ENCODE measurements at places on chromosomes 7 and 10.

GRCh38 chr7:51295440-51296245 lies 21.0 kb downstream of the COBL start:
- DNase-seq: no peak

- DNase-seq: no peak
Measured at GRCh38 chr10:114770009-114770408, 51.6 kb upstream of the FHIP2A start.

DNA sequence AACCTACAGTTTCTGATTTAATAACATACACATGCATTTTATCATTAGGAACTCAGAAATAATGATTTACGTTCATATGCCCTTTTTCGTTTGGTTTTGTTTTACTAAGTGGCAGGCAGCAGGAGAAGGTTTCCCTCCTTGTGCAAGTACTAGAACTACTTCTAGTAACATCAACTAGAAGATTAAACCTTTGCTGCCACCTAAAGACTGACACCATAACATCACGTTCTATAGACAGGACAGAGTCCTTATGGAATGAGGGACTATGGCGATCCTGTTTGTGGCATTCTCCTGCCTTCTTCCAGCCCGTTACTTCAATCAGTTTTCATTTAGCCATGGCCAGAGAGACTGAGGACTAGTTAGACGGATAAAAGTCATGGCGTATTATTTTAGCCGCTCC lies 53.2 kb downstream of the GAD2 start:
- DNase-seq: no peak

DNA sequence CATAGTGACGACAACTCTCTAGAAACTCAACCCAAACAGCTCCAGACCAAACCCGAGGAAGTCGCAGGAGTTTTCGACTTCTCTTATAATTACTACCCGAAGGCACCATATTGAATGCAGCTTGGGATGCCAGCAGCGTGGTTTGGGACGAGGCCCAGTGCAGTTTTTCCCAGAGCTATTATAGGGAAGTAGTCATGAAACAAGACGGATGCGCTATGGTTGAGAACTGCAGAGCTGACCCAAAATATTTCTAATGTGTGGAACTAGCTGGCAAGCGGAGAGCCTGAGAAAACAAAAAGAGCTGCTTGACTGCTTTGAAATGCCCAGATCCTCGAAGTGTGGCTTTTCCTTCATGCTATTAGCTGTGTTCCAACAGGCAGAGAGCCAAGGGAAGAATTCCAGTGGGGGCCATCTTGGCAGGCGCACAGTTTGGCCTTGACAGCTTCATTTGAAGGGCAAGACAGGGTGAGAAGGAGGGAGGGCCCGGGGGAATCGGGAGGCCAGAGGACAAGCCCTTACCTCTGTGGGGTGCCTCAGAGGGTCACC lies 122.7 kb downstream of the CUL2 start:
- peak; percentile 42 for DNase-seq

DNA sequence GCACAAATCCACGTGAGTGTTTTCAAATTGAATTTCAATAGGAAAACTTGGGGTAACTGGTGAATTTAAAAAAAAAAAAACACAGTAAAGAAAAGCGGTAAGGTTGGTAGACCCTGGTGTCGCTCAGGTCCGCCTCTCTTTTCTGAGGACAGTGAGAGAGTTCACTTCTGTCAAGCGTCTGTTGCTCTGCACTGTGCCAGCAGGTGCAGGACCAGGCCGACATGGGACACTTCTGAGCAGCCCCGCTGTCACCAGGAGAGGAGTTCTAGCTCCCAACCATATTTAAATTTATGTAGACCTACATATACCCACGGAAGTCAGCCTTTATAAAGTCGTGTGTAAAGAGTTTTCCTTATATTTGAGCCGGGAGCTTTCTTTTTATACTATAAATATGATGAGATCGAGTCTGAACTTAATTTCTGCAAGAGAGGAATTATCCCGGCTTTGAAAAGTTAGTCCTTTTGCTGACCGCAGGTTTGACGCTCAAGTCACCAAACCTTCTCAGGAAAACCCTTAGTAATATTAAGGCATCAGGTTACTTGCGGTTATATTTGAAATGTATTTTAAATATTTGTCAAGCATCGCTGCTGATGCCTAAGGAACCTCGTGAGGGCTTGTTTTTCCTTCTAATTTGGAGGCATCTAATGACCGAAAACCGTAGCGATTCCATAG lies 531 bp downstream of the IKZF1 start:
- DNase-seq: no peak

GRCh38 chr7:69617364-69617763 lies 19.1 kb downstream of the AUTS2 start:
- DNase-seq: no peak

DNA sequence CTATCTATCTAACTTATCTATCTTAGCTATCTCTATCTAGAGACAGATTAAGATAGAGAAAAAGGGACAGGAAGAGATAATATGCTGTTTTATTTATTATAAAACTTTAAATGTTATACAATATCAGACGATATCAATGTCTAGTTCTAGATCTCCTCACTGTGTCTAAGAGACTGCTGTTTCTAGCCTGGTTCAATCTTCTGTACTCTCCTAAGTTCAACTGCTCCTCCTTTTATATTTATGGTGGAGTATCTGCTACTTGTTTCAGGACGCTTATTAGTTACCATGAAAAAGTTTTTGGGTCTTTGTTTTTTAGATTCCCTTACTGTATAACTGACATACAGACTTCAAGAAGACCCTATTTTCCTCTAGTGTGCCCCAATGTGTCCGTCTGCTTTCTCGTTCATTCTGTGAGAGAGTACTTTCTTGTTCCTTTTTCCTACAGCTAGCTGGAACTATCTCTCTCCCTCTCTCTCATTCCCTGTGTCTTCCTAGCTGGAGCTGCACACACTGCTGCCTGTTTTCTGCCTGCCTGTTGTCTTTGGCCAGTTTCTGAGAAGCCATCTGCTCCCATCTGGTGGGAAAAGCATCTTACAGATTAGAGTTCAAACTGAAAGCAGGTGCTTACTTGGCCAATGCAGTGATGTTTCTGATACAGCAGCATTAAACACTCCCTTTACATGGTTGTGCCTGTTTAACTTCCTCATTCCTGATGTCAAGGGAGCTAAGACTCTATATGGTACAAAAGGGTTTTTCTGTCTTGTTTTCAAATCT lies 49.4 kb upstream of the ARL4A start:
- no peak for DNase-seq

GRCh38 chr10:17410907-17411306 lies 43.5 kb downstream of the ST8SIA6 start:
- no peak for DNase-seq

DNA sequence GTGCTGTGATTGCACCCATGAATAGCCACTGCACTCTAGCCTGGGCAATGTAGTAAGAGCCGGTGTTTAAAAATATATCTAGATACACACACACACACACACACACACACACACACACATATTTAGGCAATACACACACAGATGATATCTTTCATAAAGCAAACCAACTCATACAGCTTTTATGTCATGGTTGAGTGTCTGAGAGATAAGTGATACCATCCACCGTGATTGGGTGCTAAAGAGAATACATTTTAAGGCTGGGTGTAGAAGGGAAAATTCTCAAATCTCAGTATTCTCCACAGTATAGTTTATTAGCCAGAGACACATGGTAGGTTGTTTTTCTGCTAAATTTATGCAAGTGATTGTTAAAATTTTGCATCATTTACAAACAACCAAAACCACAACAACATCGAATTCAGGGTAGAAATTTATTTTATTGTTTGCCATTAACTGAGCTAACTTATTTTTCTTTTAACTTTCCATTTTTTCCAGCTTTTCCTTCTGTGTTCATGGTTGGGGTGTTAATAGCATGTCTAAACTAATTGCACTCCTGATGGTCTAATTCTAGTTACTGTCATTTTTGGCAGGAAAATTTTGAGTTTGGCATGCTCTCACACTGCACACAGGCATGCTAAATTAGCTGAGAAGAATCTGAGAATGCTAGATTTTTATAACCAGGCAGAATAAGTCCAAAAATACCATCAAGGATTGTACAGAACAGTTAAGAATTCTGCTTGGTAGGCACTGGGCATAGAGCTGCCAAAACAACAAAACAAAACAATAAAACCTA lies 57.9 kb upstream of the SYPL1 start:
- DNase-seq: no peak

GRCh38 chr7:8084836-8085235 lies 116.2 kb downstream of the GLCCI1 start:
- DNase-seq: no peak

DNA sequence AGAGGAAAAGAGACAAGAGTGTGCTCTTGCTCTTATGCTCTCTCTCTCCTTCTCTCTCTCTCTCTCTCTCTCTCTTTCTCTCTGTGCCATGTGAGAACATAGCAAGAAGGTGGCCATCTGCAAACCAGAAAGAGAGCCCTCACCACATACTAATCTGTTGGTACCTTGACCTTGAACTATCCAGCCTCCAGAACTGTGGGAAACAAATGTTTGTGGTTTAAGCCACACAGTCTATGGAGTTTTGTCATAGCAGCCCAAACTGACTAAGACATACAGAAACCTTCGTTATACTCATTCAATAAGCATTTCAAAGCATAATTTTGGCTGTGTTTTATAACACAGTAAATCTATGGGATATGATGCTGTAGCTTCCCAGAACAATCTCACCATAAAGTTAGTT lies 56.4 kb upstream of the PLPP4 start:
- DNase-seq: no peak

GRCh38 chr10:17793823-17794644 lies 15.1 kb upstream of the MRC1 start:
- DNase-seq: no peak

GRCh38 chr10:124560377-124561105 lies 98.9 kb downstream of the LHPP start:
- DNase-seq: peak; percentile 92

GRCh38 chr7:6652446-6653011 lies 15.4 kb downstream of the ZNF316 start:
- no peak for DNase-seq

DNA sequence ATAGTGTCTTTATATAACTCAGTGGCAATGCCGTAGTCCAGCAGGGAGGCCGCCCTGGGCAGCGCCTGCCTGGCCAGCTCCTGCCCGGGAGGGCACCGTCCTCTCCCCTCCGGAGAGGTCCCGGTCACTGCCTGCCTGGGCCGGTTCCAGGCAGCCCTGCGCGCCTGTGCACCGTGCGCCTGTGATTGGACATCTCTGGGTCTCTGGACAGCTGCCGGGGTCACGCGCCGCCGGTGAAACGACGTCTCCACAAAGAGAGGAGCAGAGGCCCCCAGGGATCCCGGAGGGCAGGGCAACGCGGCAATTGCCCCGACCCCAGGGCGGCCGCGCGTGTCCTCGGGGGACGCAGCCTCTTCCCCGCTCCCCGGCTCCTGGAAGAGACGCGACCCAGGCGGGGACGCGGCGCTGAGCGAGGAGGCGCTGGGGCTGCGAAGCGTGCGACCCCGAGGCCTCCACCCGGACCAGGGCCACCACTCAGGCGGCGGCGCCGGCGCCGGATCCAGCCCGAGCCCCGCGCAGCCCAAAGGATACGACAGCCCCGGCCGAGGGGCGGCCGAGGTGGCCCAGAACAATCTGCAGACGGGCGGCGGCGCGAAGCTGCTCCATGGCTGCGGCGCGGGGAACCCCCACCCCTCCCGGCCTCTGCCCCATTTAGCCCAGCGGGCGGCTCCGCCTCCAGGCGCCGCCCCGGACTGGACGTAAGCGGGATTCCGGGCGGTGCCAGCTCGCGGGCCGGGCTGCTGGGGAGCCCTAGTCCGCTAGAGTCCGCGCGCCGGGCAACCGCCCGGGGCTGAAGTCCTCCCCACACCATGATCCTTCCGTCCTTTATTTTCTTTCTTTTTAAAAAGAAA lies at the start of gene PHYH:
Gene PHYH (minus strand): TSS at position 628 of the 851 bp plus-strand sequence. CDS start 22 bp downstream, at position 606.
- peak; percentile 91 for DNase-seq

GRCh38 chr7:34237493-34237849 lies 332.1 kb downstream of the BMPER start:
- DNase-seq: no peak

DNA sequence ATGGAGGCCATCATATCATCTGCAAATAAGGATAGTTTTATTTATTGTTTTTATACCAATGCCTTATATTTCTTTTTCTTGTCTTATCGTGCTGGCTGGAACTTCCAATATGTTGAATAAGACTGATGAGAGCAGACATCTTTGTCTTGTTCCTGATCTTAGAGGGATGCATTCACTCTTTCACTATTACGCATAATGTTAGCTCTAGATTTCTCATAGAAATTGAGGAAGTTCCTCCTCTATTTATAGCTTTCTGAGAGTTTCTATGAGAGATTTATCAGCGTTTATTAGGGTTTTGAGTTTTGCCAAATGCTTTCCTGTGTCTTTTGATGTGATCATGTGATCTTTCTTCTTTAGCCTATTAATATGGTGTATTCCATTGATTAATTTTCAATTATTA lies 49.3 kb downstream of the COL28A1 start:
- DNase-seq: no peak

DNA sequence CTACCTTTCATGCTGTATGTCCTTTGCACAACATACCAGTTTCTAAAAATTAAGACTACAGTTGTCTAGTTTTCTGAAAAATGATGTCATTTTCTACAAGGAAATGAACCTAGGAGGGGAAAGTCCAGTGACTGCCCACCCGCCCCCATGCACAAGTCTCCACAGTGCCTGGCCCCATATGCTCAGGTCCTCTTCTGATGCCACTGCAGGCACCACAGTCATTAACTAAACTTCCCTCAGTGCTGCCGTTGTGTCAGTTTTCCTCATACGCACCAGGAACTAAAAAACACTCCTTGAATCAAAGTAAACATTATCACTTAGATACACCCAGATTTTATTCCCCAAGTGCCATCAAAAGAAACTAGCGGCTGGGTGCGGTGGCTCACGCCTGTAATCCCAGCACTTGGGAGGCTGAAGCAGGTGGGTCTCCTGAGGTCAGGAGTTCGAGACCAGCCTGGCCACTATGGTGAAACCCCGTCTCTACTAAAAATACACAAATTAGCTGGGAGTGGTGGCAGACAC lies 6.9 kb upstream of the TNS3 start:
- no peak for DNase-seq

- DNase-seq: no peak
Measured at GRCh38 chr7:68893411-68893810, 704.9 kb upstream of the AUTS2 start.

- DNase-seq: no peak
Measured at GRCh38 chr7:109898-110556, 82.3 kb upstream of the FAM20C start.

DNA sequence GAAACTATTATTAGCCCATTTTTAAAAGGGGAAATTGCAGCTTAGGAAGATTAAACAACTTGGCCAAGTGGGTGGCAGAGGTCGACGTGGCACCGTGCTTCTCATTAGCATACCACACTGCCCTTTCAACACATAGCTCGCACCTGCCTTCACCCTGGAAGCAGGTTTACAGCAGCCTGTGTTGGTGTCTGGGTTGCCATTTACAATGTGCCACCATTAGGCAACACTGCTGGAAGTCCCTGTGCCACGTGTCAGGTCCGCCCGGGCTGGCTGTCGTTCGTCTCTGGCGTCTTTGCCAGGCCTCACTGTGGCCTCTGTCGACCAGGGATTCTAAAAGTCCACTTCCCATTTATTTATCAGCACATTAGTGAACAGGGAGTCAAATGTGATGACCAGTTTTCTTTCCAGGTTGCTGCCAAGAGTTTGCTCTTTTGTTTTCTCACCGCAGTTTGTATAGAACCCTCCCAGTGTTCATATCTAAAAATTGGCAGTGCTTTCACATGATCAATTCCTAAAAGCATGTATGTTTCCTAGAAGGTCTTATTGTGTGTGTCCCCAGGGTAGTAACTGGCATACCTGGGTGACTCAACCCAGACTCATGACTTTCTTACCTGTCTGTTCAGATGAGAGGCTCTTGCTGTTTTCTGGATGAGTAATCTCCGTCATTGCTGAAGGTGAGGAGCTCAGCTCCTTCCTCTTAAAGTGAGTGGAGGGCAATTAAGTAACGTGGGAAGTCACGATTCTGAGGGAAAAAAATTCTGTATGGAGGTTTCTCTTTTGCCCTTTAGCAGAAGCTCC lies 9.2 kb downstream of the INSIG1 start:
- DNase-seq: no peak

GRCh38 chr10:16993186-16993585 lies 136.4 kb downstream of the CUBN start:
- no peak for DNase-seq
